ENCODE measurements at places on chromosomes 2 and 18.

- no peak for DNase-seq
Measured at GRCh38 chr2:98088261-98088660, 1.3 kb downstream of the VWA3B start.

DNA sequence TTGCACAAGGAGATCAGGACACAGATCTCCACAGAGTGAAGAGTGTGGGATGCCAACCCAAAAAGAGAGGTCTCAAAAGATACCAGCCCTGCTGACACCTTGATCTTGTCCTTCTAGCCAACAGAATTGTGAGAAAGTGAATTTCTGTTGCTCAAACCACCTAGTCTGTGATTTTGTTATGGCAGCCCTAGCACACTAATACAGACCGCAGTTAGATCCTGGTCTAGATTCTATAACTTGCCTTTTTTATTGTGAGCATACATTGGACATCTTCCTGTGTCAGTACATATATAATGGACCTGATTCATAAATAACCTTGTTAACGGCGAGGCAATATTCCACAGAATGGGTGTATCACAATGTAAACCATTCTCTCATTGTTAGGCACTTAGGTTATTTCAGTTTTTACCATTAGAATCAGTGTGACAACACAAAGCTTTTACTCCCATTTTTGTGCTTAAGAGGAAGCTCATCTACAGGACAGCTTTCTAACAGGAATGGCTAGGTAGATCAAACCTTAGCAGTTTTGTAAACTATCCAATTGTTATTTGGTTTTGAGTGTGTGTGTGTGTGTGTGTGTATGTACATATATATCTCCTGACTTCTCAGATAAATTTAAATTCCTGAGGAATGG lies 89.0 kb downstream of the ACSL3 start:
- DNase-seq: no peak

GRCh38 chr2:98172951-98173350 lies 86.0 kb downstream of the VWA3B start:
- no peak for DNase-seq

- DNase-seq: peak; percentile 31
Measured at GRCh38 chr2:60880643-60881046, 729 bp upstream of the REL start.

DNA sequence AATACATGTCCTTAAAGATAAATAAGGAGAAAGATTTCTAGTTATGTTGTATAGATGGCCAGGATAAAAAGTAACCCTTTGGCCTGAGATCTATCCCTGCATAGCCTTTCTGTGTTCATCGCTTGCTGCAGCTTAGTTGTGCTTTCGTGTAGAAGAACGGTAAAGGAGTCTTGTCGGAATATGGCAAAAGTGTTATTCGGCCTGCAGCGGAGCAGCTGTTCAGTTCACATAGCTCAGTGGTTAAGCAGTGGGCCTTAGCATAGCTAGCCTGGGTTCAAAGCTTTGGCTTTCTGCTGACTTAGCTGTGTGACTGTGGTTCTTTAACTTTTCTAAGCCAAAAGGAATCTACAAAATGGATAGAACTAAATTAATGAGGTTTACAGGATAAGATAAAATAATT lies 55.4 kb downstream of the MALT1 start:
- DNase-seq: peak; percentile 31

GRCh38 chr2:44515416-44515815 lies 153.7 kb downstream of the CAMKMT start:
- DNase-seq: peak; percentile 24

DNA sequence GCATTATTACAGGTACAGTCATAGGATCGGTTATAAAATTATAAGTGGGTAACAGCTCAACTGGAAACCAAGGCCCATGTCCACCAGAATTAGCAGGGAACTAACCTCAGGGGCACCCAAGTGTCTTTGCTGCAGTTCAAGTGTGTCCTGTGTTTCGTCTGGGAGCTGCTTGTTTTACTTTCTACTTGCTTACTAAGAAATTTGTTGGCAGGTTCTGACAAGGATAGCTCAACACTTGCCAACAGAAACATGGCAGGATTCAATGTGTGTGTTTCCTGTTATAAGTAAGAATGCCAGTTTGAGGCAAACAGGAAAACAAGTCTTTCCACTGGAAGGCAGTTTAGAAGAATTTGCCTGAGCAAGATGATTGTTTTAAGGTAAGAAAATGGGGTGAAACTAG lies 104.5 kb downstream of the EPHA4 start:
- no peak for DNase-seq

DNA sequence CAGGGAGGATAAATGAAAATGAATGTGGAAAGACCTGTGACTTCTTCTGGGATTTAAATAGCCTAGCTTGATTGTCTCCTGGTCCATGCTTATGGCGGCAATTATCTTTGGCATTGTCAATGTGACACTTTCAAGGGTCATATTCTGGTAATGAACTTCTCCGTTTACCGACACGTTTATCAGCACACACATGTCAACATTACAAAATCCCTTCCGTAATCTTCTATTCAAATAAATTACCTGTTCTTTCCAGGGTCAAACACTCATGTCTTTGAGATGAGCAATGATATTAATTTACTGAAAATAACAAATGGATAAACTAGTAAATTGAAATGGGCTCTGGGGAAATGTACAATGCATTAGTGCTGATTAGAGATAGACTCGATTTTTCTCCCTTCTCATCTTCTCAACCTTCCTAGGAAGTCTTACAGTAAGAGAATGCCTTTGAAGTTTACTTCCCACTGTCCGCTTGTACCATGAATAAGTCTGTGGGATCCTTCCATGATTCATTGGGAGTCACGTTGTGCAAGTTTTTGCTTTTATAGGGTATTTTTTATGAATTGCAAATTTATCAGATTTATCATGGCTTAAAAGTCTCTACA lies 646.3 kb upstream of the LRATD1 start:
- DNase-seq: no peak

Data from amniotic epithelial cell (primary cell).